K562 (cell line): ENCODE measurements at places on chromosomes 16 and 17.

DNA sequence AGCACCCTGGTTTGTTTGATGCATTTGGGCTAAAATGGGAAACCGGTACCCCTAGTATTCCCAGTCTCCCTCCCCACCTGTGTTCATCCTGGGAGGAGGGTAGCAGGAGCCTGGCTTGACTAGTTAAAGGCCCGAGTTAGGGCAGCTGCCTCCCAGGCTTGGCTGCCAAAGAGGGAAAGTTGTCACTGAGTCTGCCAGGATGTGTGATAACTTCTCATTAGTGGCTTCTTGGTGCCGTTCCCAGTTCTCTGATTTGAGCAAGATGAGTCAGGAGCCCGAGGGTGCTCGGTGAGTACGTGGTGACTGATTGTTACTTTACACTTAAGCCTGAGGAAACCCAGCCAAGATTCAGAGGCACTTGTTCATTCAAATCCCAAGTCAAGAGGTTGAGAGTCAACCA lies 2.5 kb downstream of the KRT32 start:
- no peak for DNase-seq

GRCh38 chr17:62321451-62321850 lies 58.9 kb upstream of the EFCAB3 start:
- DNase-seq, result no peak

GRCh38 chr17:48960834-48961515 lies 7.4 kb downstream of the GIP start:
- peak; percentile 49 for DNase-seq

GRCh38 chr17:81868674-81869220 lies 2.4 kb downstream of the ARHGDIA start:
- DNase-seq, result peak; percentile 61

DNA sequence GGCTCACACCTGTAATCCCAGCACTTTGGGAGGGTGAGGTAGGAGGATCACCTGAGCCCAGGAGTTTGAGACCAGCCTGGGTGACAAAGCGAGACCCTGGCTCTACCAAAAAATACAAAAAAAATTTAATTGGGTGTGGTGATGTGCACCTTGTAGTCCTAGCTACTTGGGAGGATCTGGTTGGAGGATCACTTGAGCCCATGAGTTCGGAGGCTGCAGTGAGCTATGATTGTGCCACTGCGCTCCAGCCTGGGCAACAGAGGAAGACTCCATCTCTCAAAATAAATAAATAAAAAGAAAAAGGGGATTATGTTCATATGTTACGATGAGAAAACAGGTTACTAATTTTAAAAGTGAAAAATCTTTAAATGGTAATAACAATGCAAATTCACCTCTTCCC lies 996 bp downstream of the MLKL start:
- DNase-seq, result no peak

DNA sequence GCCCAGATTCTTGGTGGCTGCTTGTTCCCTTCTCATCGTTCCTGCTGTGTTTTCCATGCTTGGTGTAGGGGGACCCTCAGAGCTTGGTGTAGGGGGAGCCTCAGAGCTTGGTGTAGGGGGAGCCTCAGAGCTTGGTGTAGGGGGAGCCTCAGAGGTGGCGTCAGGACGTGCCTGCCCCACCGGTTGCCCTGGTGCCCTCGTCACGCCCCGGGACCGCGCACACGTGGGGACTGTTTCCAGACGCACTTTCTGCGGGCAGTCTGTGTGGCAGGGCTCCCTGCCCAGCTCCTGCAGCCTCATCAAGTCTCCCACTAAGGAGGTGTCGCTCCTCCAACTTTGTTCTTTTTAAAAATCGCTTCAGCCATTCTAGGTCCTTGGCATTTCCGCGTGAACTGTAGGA lies 51.9 kb downstream of the WDR45B start:
- no peak for DNase-seq

GRCh38 chr17:4696437-4696805 lies 7.5 kb downstream of the PELP1 start:
- DNase-seq, result no peak

DNA sequence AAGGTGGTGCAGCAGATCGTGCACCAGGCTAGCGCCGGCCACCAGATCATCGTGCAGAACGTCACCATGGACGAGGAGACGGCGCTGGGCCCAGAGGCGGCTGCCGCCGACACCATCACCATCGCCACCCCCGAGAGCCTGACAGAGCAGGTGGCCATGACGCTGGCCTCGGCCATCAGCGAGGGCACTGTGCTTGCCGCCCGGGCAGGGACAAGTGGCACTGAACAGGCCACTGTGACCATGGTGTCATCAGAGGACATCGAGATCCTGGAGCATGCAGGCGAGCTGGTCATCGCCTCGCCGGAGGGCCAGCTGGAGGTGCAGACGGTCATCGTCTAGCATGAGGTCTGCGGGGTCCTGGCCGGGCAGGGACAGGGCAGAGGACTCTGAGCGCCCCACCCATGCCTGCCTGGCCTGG lies 1.0 kb upstream of the DNASE1L2 start:
- DNase-seq, result no peak

DNA sequence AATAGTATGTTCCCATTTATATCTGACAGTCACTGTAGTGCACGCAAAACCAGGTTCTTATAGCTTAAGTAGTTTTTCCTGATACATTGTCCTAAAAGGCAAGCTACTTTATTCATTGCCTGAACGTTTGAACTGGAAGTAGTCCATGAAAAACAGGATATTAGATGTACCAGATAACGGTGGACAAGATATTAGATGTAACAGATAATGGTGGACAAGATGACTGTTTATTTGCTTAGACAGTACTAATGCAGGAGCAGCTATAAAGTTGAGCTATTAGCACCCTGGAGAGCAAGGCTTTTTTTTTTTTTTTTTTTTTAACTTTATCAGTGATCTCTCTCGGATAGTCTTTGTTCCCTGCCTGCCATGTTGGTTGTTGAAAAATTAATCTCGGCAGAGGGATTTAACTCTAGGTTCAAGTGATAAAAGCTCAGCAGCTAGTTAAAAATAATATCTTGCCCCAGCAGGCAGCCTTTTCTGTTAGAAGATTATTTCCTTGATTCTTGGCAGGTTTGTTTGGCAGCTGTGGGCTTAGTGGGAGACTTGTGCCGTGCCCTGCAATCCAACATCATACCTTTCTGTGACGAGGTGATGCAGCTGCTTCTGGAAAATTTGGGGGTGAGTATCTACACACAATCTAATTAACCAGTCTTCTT lies 17.3 kb upstream of the TBKBP1 start:
- no peak for DNase-seq

DNA sequence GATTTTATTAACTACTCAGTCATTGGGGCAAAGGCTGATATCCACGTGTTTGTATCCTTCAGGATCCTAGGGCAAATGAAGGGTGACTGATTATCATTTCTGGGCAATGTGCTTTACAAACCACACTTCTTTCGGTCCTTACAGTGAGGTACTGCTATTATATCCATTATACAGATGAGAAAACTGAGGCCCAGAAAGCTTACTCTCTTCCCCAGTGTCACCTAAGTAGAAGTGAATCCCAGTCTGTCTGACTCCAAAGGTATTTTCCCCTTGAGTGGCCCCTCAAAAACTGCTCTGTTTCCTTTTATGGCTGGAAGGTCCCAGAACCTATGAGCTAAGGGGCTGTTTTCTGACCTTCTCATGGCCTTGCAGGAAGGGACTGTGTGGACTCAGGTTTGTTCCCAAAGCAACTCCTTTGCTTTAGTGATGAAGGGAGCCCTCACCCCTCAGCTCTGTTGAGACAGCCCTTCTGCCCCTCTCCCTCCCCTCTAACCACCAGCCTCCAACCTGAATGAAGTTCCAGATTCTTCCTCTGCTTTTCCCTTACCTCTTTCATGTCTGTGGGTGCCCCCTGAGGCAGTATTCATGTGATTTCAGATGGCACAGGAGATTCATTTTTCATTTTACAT lies 27.4 kb upstream of the ADGRG1 start:
- DNase-seq, result no peak

DNA sequence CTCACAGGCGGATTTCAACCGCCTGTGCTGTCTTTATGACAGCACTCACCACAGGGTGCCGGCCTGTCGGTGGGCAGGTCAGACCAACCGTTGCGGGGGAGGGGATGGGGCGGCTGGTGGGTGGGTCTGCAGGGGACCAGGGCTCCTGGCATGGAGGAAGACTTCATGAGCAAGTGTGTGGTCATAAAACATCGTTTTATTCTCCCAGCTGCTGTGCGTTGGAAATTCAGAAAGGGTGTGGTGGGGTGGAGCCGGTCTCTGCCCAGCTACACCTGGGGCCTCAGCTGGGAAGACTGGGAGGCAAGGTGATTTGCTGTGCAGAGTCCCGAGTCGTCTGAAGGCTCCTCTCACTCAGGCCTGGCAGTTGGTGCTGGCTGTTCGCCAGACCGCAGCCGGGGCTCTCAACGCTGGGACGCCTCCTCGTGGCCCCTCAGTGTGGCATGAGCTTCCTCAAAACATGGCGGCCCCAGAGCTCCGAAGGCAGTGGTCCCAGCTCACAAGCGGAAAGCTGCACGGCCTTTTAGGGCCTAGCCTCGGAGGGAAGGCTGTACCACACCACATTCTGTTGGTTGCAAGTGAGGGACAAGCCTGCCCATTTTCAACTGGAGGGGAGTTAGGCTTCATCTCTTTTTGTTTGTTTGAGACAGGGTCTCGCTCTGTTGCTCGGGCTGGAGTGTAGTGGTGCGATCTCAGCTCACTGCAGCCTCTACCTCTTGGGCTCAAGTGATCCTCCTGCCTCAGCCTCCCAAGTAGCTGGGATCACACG lies 45.8 kb upstream of the GSE1 start:
- peak; percentile 86 for DNase-seq

- DNase-seq, result peak; percentile 9
These were observed 225.1 kb upstream of the CA10 start for GRCh38 chr17:52383493-52384100.

GRCh38 chr17:36592716-36593321 lies 1.1 kb downstream of the DHRS11 start:
- no peak for DNase-seq

DNA sequence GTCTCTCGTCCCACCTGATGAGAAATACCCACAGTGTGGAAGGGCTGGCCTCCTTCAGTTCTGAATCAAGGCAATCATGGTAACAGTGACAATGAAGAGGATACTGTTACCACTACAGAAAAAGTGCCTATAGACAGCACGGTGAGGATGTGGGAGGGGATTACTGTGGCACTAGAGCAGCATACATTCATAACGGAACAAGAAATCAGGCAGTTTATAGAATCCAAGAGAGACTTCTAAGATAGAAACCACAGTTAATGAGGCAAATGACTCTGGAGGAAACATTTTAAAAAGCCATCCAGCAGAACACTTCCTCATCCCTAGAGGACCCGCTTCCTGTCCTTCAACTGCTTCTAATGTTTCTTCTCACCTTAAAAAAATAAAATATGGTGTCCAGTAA lies 2.7 kb downstream of the RUSF1 start:
- DNase-seq, result no peak

- DNase-seq, result peak; percentile 16
These were observed 48.6 kb downstream of the ABCA8 start for GRCh38 chr17:68906638-68907037.

GRCh38 chr16:27291722-27292240 lies 22.0 kb upstream of the IL4R start:
- no peak for DNase-seq

- no peak for DNase-seq
These were observed 18.8 kb upstream of the TMEM220 start for GRCh38 chr17:10748531-10749181.

DNA sequence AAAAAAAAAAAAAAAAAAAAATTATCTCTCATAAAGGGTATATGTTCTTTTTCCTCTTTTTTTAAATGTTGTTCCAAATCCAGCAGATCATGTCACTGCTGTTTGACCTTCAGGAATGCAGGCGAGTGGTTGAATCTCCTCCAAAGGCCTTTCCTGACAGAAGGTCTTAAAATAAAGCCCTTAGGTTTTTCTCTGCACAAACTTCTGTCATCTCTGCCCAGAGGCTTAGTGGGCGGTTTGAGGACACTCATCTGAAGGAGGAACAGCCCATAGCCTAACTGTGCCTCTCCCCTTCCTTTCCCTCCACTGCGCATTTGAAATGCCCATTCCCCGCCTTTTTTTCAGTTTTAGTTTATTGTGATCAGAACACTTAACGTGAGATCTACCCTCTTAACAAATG lies 270.2 kb downstream of the TMEM114 start:
- DNase-seq, result no peak

DNA sequence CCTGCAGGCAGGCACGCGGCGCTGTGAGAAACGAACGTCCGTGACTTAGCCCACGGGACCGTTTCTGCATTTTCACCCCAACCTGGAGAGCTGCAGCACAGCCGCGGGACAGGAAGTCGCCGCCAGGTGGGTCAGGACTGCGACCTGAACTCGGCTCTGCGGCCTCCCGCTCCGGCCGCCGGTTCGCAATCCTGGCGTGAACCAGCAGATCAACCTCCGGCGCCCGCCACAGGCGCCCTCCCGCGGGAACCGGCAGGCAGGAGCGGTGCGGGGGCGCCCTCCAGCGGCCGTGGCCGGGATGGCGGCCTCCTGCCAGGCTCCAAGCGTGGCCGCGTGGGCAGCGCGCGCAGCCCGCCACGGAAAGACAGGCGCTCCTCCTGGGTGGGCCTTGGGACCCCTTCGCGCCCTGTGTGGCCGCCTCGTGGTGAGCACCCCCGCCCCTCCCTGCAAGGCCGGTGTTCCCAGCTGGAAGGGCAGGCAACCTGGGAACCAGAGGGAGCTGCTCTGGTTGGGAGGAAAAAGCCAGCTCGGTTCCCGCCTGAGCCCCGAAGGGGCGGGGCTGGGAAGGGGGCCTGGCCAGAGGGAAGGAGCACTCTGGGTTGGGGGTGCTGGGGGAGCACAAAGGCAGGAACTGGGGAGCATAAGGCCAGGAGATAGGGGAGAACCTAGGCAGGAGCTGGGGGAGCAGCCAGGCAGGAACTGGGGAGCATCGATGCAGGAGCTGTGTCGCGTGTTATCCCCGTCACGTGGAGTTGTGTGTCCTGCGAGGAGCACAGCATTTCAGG lies 28.2 kb downstream of the ACTG1 start:
- peak; percentile 92 for DNase-seq

DNA sequence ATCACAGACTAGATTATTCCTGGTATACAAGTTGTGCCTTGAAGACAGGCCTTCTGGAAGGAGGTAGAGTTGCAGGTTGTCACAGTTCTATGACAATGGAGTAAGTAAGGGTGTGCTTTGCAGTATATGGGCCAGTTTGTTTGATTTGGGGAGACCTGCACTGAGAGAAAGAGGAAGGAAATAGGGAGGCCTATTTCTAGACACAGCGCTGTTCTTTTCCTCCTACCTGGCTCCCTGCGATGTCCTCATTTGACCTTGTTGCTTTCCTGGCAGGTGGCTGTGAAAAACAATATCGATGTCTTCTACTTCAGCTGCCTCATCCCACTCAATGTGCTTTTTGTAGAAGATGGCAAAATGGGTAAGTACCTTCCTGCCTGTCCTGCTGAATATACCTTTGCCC lies 22.5 kb upstream of the RASL10B start:
- no peak for DNase-seq
